ENCODE measurements at places on chromosomes 2 and 18. TPM values are rescaled to one million over a fixed set of nuclear protein-coding genes. Genes with fewer than 3 reads are reported as not detected.

SP3 gene
- total RNA-seq: 164 TPM

GPR45 gene
- total RNA-seq: not detected

NYAP2 gene
- not detected for total RNA-seq

AMMECR1L gene
- total RNA-seq: 7.9 TPM

DCDC2C gene
- not detected for total RNA-seq

All from cardiac muscle cell (in vitro differentiated cells and primary cell).